Activated T-helper 1 cell treated with anti-CD3 and anti-CD28 coated beads, Interleukin-12 subunit alpha, Interleukin-12 subunit beta, Interleukin-2, Interleukin-4 antibody, amounts not matched to agents 30 ng/mL and 10 ng/mL and 1 ng/mL, durations not matched to agents 14 hours and 24 hours and 36 hours (primary cell): ENCODE measurements at places on chromosomes 11 and 22.

DNA sequence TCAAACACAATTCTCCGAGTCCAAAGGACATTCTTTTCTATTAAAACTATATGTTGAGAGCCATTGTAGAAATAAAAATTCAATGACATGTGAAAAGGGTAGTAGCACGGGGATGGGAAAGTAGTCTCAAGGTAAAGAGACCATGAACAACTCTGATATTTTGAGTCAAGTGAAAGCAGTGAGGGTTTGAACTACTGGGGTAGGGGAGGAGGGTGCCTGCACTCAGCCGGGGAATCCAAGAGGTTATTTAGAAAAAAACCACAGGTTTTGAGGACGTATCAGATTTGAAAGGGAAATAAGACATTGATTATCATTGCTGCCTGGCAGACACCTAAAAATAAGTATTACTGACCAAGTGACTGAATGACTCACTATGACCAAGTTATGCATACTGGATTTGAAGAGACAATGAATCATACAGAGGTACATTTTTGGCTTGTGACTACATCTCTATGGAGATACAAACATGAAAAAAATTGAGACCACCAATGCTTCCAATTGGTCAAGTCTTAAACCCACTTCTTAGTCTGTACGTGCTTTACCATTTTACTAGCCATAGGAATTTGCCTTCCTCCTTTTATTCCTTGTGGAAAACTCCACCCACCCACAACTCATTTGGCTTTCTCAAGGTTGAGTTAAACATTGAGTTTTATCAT, 2.2 kb upstream of the OR52H1 start:
- DNase-seq, result no peak

DNA sequence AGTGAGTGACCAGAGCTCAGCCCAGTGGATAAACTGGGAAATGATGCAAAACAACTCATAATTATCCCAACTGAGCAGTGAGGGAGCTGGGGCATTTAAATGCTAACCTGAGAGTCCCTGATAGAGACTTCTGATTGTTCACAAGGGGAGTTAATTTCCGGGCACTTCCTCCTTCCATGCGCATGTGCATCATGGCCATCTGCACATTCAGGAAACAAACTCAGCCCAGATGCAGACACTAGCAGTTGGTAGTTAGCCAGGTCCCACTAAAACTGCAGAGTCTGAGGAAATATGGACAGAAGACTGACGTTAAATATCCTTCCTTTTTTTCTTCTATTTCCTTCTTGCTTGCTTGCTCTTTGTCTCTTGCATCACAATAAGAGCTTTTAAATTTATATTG, 852.1 kb upstream of the LRRC4C start:
- no peak for DNase-seq

DNA sequence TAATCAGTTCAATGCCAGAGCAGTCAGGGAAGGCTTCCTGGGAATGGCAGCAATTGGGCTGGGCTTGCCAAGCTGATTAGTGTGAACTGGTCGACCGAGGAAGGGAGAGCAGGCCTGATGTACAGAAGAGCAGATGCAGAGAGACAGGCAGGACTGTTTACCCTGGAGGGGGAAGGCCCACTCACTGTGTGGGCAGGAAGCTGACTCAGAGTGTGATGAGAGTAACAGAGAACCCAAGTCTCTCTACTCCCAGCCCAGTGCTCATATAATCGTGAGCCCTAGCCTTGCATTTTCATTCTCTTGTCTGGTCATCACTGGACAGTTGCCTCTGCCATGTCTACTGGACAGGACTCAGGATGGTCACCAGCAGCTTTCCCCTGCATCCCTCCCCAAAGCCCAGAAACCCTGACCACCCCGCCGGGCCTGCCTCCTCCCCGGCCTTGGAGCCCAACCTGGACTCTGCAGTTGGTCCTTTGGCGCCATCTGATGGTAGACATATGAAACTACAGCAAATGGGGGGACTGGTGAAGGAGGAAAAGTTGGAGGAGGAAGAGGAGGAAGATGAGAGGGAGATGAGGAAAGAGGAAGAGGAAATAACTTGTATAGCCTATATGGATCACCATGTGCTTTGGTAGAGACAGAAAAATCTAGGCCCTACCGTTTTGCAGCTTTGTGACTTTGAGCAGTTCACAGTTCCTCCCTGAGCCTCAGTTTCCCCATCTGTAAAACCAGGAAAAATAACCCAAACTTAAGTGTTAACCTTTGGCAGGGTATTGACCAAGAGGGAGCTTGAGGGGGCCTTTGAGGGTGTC, 43.4 kb upstream of the PRDM11 start:
- DNase-seq, result peak; percentile 55

- DNase-seq, result no peak
Observed at GRCh38 chr11:8301622-8302021, 37.9 kb upstream of the LMO1 start.

- DNase-seq, result no peak
Observed at GRCh38 chr22:49928555-49929210, 10.2 kb downstream of the CRELD2 start.

DNA sequence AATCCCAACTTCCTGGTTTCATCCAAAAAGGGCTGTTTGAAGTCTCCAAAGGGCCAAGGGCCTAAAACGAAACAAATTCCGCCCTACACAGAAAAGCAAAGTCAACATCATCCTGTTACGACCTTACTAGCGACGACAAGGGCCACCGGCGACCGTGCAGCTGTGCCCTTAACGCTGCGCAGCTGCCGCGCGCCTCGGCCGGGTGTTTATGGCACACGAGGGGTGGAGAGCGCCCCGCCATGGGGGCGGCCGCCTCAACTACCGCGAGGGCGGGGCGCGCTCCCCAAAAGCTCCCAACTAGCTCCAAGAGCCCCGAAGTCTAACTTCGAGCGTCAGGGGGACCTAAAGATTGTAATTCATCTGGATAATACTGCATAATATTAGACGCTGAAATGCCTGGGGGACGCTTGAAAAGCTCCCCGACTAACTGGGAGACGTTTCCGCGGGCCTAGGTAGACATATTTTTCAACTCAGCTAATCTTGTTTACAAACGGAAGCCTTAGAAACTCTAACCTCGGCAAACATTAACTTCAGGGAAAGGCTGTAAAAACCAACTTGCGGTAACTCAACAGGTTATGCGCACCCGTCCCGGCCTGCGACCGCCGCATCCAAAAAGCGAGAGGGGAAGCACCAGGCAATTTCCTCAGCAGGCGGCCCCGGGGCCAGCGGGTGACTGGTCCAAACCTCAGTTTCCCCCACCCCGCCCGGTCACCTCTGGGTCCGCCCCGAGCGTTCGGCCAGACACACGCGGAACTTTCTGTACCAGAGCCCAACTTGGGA, 694 bp downstream of the TMEM123 start:
- peak; percentile 75 for DNase-seq

DNA sequence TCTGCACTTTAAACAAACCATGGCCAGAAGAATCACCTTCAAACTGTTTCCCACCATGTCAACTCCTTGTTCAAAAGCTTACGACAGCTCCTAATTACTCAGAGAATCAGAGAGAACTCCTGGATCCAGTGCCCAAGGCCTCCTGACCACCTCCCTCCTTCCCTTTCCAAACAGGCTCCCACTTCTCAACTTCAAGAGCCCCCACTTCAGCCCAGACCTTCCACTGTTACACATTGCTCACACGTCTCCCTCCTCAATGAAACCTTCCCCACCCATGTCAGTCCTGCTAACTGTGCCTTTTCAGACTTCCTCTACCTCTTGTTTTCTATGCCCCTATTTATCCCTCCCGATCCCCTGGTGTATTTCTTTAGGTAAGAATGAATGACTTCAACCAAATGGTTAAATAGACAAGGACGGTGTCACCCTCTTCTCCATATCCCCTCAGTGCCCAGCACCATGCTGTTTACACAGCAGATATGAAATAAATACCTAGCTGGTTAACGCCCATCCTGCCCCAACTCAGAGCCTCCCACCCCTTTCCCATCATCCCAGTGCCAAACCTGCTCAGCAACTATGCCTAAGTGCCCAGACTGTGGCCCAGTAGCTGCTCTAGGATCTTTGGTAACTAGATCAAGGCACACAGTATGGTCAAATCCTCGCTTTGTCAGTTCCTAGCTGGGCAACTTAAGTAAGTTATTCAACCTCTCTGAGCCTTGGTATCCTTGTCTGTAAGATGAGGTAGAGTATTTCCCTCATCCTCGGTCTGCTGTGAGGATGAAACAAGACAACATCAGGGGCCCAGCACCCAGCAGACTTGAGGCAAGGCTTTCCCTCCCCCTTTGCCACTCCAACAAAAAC, 36.8 kb downstream of the PLEKHA7 start:
- no peak for DNase-seq

DNA sequence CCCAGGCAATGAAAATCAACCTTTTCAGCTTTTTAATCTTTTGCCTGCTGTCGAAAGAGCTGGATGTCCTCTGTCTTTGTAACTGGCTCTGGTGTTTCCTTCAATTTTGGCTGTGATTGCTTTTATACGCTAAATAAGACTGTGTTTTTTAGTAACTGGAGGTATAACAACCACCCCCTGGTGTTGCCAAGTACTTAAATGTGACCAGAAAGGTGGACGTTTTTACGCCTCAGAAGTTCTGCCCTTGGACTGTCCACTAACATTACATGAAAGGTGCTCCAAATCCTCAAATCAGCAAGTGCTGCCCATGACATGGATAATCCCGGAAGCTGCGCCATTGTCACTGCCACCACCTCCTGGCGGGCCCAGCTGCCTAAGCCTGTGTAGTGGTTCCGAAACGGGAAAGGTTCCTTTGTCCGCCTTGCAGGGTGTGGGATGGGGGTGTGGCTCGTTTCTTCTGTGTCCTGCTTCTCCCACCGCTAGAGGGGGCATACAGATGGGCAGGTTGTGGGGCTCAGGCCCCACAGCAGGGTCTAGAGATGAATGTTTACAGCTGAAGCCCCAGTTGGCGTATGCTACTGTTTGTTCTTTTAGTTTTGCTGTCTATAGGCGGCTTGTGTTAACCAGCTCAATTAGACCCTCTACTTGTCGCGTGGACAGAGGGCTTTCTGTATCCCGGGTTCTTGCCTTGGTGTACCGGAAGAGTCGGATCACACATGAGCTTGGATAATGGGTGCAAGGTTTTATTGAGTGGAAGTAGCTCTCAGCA, 82.2 kb upstream of the SEPTIN5 start:
- DNase-seq, result no peak

DNA sequence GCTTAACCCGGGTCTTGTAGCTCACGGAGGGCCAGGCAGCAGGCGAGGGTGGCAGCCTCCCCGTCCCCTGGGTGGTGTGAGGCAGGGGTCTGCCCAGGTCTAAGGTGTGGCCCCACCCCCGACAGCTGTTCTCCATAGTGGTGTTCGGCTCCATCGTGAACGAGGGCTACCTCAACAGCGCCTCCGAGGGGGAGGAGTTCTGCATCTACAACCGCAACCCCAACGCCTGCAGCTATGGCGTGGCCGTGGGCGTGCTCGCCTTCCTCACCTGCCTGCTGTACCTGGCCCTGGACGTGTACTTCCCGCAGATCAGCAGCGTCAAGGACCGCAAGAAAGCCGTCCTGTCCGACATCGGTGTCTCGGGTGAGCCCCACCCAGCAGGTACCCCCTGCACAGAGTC, 24.4 kb downstream of the SYNGR1 start:
- DNase-seq, result no peak

- no peak for DNase-seq
Observed at GRCh38 chr22:50072714-50073538, 12.3 kb downstream of the MLC1 start.

DNA sequence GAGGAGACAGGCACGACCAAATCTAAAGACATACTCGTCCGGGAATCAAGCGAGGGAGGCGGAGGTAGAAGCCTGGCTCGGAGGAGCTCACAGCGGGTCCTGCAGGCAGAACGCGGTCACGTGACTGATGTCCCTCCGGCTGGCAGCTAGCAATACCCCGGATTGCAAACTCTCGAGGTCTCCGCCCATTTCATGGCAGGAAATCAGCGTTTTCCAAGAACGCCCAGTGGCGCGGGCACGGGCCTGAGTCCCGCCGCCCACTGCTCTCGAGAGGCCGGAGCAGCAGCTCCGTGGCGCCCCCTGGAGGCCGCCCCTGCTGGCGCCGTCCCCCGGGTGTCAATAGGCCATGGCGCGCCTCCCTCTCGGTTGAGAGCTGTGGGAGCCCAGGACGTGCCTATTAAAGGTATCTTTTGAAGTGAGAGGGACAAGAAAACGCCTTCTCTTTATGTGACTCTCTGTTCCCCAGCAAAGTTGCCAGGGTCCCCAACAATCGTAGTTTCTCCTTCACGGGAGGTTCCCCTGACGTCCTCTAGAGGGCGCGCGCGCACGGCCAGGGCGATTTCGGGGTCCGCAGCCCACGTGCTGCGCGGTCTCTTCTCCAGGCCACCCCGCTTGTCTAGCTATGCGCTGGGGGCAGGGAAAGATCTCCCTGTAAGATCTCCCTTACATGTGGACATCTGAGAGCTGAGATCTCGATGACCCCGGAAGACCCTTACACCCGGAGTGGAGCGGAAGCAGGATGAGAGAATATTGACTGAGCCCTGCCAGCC, 37.3 kb upstream of the RBFOX2 start:
- DNase-seq, result peak; percentile 49

DNA sequence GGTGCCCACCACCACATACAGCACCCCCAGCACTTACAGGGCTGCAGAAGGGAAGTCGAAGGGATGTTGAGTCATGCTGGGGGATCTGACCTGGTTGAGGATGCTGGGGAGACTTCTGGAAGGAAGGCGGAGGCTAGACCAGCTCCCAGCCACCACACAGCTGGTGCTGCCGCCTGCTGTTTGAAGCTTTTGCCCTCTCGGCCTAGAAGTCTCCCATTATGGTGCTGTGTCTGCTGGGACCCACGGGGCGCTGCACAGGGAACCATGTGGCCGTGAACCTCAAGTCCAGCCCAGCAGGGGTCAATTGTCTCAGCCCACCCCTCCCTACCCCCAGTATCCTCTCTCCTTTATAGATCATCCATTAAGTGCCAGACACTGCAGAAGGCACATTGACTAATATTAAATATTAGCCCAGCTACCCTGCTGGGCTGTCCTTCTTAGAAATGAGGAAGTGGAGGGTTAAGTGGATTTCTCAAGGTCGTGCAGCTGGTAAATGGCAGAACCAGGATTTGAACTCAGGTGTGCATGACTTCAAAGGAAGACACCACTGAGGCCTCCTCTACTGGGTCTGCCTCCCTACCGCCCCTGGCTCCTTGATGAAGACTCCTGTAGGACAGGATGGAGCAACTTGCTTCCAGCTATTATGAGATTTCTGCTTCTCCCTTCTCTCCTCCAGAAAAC, 49.7 kb downstream of the CYTH4 start:
- DNase-seq, result no peak

- no peak for DNase-seq
Observed at GRCh38 chr22:33393432-33393831, 335.3 kb upstream of the SYN3 start.

GRCh38 chr11:69361466-69361865, 67.5 kb downstream of the MYEOV start:
- DNase-seq, result no peak
